ENCODE measurements at places on chromosomes 13 and 19. TPM values are rescaled to one million over a fixed set of nuclear protein-coding genes. Genes with fewer than 3 reads are reported as not detected.

Gene FBXO46
- 20.6 TPM for total RNA-seq

Gene TUBB4A
- total RNA-seq, result 0.59 TPM

GRCh38 chr19:36745870-36746269, 26.7 kb downstream of the ZNF850 start:
- DNase-seq, result no peak

DNA sequence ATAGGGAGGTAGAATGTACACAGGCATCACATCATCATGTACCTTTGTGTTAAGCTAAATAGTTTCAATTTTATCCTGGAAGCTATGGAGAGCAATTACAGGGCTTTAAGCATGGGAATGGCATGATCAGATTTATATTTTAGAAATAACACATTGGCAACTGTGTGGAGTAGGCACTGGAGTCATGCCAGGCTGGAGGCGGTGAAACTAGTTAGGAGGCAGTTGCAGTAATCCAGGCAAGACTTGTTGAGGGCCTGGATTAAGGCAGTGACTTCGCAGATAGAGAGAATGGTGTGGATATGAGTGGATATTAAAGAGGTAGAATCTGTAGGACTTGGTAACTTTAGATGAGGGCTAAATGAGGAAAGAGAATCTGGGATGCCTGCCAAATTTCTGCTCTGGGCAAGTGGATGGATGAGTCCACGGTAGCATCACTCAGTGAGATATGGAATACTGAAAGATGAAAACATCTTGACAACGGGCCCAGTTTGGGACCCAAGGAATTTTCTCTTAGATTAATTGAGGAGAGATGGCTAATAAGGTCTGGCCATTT, 506.2 kb downstream of the FGF9 start:
- no peak for DNase-seq
